Activated gamma-delta T cell treated with anti-CD3 and anti-CD28 coated beads, Interleukin-2, amount 50 U/mL, for 16 hours (primary cell): ENCODE measurements at places on chromosomes 1 and 21.

DNA sequence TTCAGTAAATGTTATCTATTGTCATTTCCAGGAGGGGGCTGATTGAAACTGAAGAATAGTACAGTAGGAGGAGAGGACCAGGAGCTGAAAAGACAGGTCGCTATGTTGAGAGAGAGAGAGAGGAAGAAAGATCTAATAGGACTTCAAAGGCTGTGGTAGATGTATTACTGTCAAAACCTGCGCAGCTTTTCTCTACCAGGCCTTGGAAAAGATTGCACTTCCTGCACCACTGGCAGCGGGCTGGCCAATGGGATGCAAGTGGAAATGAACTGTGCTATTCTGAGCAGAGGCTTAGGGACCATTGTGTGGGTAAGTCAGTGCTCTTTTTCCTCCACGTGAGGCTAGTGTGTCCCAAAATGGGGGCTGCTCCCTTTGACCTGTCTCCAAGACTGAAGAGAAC, 47.1 kb downstream of the MDM4 start:
- no peak for DNase-seq

DNA sequence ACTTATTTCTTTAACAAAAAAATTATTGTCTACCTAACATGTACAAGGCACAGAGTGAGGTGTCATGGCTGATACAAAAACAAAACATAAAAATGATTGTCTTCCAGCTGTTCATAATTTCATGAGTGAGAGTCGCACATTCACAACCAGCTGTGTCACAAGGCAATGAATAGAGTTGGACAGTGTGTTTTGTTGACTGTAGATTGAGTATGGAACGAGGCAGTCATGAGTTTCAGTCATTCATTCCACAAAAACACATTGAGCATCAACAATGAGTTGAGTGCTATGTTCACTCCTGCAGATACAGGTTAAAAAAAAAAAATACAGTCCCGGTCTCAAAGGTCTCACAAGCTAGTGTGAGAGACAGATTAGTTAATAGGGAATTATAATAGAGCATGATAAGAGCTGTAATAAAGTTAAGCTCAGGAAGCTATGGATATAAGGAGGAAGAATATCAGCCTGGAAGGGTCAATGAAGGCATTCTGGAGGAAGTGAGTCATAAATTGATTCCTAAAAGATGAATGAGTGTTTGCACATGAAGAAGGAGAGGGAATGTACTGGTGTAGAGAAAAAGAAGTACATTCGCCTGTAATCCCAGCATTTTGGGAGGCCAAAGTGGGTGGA, 47.8 kb upstream of the ARHGAP29 start:
- no peak for DNase-seq

DNA sequence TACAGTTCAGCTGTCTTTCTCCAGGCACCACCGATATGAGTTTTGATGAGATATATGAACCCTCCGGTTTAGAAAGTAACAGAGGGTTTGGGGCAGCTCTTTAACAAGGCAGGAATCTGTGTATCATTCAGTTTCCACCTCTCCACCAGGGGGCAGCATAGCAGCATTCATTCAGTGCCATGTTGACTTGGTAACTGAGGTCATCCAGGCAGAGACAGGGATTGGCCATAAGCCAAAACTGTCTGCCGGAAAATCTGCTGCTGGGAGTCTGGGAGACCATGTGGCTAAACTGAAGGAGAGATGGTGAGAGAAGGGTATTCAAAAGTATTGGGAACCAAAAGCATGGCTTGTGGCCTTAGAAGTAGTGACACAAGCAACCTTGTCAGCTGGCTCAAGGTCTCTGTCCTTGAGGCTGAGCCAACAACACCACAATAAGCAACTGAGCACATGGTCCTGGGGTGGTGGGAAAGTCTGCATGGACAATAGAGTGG, 98.5 kb downstream of the LMX1A start:
- no peak for DNase-seq

DNA sequence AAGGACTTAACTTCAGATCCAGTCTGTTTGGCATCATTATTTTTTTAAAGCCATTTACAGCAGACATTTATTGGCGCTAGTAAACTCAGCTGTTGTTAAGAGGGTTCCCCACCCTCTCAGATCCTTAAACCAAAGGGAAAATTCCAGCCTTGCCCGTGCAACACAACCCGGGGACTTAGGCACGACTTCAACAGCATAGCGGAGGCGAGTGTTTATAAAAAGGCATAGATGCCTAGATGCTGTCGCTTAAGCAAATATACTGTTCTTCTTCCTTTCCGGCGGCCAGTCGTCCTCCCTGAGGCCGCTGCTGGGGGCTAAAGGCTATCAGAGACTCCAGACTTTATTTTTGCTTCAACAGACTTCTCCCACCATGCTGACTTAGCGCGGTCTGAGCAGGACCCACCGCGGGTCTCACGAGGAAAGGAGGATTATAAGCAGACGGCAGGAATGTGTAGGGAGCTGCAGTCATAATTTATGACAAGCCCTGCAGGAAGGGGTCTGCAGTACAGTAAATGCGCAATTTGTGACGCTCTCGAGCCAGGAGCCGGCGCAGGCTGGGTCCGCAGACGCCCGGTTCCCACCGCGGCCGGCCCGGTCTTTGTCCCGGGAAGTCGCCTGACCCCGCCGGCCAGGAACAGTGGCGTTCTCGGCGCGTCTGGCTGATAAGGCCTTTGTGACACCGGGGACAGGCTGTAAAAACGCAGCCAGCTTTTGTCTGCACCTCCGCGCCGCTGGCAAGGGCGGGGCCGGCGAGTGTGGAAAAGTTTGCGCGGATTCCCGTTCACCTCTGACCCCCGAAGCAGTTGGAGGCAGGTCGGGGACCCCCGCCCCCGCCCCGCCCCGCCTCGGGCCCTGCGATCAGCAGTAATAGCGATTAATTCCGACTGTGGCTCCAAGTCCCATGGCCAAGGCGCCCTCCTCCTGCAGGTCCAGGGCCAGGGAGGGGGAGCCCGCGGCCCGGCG, 61.2 kb upstream of the ARHGEF16 start:
- DNase-seq = no peak

DNA sequence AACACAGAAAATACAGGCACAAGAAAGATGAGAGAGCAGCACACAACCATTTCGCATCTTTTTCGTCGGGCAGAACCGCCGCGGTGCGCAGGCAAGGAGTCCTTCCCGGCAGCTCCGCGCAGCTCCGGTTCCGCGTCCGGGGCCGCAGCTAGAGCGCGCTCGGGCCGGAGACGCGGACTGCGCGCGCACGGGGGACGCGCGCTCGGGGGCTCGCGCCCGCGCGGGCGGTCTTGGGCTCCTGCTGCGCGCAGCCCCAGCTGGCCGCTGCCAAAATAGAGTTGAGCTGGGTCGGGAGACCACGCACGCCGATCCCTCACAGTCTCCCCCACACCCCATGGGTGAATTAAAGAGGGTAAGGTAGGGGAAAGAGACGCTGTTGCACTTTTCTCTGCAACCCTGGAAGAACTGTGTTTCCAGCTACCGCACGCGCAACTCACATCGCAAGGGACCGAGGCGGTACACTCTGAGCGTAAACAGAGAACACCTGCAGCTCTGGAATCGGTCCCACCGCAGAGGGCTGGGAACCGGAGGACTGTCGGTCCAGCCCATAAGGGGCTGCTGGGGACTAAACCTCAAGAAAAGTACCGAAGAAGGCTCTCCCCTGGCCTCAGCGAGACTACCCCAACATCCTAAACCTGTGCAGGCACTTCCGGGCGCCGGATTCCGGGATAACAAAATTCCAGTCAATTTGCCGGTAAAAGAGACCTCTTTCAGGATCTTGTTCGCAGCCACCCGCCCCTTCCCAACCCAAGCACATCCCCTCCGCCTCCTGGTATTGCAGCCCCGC, 1.7 kb downstream of the NR5A2 start:
- DNase-seq = no peak

DNA sequence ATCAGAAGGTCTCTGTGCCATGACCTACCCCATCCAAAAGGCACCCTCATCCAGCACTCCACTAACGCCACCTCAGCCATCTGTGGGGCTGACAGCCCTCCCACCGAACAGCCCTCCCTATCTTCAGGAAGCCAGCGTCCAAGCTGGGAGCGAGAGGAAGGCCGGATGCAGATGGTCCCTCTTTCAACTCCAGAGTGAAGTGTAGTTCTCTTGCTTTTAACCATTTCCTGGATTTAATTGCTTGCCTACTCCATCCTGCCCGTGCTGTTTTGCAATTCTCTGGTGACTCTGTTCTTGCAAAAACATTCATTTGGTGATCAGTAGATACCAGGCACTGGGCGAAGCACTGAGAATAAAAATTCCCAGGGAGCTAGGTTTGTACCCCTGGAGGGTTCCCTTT, 8.2 kb upstream of the DYRK1A start:
- no peak for DNase-seq

DNA sequence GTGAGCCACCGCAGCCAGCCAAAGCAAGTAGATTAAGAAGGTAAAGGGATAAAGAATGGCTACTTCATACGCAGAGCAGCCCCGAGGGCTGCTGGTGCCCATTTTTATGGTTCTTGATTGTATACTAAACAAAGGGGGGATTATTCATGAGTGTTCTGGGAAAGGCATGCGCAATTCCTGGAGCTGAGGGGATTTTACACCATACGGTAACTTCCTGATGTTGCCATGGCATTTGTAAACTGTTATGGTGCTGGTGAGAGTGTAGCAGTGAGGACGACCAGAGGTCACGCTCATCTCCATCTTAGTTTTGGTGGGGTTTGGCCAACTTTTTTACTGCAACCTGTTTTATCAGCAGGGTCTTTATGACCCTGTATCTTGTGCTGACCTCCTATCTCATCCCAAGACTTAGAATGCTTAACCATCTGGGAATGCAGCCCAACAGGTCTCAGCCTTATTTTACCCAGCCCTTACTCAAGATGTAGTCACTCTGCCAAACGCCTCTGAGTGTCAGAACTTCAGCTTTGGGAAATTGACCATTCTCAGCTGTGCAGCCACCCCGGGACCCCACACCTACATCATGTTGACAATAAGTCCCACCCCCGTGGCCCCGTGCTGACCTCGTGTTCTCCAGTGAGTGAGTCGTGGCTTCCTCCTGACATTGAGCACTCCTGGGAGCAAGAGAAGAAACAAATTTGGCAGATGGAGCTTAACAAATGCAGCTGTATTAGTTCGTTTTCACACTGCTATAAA, 149.4 kb upstream of the COL6A1 start:
- DNase-seq = no peak

- no peak for DNase-seq
Observed at GRCh38 chr1:31038360-31038759, 27.2 kb downstream of the PUM1 start.
